ENCODE measurements at places on chromosomes 12 and 14.

GRCh38 chr12:21773263-21773741 is 1.2 kb downstream of the KCNJ8 start:
- DNase-seq = peak; percentile 63

GRCh38 chr12:16345105-16345504 is 2.3 kb upstream of the MGST1 start:
- DNase-seq = no peak

DNA sequence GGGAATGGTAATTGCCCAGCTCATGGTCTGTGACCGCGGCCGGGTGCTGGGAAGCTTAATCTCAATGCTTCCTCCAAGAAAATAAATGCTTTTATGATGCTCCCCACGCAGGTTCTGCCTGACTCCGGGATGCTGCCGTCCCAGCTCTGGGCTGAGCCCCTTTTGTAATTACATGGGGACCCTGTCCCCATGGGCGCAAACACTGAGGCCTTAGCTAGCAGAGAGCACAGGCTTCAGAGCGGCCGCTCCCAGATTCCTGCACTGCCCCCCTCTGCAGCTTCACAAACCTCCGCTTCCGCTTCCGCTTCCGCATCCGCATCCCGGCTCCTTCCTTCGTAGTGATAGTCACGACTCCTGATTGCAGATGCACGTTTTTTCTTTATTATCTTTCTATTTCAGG is 129.5 kb downstream of the KIF26A start:
- DNase-seq = no peak

DNA sequence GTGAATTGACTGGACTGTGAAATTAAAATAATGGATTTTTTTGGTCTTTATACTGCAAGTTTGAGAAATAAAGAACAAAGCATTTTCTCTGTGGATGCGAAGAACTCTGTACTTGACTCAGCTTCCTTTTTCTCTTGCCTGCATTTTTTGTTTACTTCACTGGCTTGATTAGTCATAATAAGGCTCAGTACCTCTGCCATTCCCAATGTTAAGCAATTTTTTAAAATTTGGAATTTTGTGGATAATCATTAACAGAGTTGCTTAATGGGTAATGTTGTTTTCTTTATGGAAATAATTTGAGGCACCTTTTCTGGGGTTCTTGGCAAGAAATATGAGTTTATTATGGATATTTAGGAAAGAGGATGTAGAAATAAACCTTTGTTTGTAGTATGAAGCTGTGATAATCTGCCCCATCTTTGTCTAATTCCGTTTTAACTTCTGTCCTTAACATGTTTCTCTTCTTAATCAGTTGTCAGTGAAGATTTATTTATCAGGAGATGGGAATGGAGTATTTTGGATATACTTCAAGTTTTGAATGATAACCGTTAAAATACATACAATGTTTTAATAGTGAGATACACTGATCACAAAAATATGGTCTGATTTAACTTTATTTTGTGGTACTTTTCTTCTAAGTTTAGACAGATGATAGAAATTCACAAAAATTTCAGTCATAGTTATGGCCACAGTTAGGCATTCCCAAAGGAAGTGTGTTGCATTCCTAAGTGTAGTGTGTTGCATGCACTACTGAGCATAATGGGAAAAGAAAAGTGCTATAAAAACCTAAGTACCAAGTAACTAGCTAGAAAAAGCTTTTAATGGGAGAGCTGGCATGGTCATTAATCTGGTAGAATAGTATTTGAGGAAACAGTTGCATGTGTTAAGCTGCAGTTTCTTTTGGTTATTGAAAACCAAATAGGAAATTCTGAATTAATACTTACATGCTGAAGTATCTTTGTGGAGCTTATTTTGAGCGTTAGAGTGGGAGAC is 27.7 kb downstream of the WNK1 start:
- DNase-seq = peak; percentile 68

DNA sequence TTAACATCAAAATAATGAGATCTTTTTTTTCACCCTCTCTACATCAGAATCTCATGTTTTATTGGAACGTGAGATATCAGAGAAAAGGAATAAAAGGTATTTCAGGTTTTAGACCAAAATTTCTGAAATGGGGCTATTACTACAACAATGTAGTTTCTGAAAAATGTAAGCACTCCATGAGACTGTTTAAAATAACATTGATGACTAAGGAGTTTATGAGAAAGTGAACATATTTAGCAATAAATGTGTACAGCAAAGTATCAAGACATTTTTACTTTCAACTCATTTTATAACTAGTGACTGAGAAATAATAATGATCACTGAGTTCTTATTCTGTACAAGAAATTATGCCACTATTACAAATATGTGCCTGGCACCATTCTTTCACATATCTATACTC is 39.3 kb upstream of the ABCC9 start:
- DNase-seq = peak; percentile 34

GRCh38 chr12:107912421-107913004 is 138.0 kb downstream of the ASCL4 start:
- peak; percentile 8 for DNase-seq

GRCh38 chr12:81021834-81022233 is 56.0 kb upstream of the ACSS3 start:
- no peak for DNase-seq

DNA sequence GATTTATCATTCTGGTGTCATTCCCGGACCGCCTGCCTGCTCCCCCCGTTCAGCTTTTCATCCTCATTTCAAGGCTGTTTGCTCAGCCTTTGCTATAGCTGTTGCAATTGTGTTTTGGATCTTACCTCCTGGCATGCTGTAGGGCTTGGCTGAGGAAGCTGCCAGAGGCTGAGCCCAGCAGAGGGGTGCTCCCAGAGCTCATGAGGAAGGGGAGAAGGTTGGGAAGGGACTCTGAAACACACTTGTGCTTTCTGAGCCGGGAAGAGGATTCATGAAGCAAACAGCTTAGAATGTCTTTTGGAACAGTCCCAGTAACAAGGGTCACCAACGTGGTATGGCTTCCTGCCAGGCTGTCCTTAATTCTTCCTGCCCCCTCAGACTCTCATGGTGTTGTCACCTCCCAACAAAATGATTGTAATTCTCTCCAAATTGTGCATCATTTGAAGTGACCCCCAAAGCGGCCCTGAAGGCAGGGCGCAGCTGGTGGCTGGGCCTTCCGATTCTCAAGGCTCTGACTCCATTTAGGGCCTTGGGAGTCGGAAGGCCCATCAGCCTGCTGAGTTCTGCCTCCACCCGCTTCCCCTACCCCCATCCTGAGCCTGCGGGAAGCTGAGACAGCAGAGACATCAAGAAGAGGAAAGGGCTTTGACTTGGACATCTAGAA is 111.9 kb upstream of the ARHGAP5 start:
- DNase-seq = no peak

DNA sequence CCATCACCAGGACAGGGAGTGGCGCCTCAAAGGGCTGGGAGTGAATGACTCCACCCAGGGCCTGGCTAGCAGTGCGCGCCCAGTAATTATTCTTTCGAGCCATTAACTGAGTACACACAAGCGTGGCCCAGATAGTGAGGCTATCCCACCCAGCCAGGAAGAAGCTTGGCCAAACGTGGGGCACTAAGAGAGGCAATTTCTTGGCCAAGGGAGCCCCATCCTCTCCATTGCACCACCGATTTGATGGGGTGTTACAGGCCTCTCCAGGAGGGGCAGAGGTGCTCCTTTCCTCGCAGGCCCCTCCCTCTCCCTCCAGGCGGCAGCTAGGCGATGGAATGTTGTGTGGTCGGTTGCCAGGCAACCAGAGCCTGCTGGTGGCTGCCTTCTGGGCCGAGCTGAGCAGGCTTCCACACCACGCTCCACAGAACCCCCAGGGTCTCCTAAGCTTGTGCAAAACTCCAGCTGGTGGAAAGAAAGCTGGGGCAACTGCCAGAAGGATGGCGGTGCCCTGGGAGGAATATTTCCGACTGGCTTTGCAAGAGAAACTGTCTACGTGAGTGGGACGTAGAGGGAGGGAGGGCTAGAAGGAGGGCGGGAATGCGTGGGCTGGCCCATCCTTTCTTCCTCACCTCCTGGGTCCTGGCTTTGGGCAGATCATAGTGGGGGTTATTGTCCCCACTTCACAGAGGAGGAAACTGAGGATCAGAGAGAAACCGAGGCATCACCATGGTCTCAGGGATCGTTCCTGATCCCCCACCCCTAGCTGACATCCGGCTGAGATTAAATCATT is at the start of gene CFAP73:
CFAP73 (plus strand) TSS at position 364 of the 790 bp plus-strand sequence; CDS start at position 498, 134 bp downstream.
- DNase-seq = peak; percentile 94

- DNase-seq = no peak
Measured at GRCh38 chr12:15515010-15515409, 192.7 kb downstream of the PTPRO start.

DNA sequence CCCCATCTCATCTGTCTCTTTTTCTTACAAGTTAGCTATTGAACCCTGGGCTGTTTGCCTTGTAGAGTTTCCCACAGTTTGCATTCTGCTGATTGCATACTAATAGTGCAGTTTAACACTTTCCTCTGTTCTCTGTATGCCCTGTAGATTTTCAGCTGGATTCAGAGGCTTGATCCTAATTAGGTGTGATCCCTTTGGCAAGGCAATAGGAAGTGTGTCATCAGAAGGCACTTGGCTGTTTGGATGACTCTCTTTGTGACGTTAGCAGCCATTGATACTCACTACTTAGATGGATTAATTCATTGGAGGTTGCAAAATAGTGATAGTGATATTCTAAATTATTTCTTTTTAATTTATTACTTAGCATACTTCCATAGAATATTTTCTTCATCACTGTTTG is 33.6 kb downstream of the FUT8 start:
- peak; percentile 48 for DNase-seq

DNA sequence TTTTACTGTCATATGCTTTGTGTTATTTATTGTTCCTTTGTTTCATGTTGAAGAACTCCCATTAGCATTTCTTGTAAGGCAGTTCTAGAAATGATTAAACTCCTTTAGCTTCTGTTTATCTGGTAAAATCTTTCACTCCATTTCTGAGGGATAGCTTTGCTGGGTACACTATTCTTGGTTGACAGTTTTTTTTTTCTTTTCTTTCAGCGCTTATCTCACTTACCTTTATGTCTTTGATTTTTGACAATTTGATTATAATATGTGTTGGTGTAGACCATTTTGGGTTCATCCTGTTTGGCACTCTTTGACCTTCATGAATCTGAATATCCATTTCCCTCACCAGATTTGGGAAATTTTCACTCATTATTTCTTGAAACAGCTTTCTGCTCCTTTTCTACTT is 16.2 kb downstream of the FBXO33 start:
- no peak for DNase-seq

GRCh38 chr12:5914387-5915149 is 30.5 kb downstream of the ANO2 start:
- no peak for DNase-seq

- DNase-seq = peak; percentile 66
Measured at GRCh38 chr12:107884769-107885694, 110.5 kb downstream of the ASCL4 start.

GRCh38 chr12:89932954-89933353 is 224.3 kb upstream of the ATP2B1 start:
- no peak for DNase-seq

- no peak for DNase-seq
Measured at GRCh38 chr14:33386781-33387180, 448.1 kb downstream of the NPAS3 start.

DNA sequence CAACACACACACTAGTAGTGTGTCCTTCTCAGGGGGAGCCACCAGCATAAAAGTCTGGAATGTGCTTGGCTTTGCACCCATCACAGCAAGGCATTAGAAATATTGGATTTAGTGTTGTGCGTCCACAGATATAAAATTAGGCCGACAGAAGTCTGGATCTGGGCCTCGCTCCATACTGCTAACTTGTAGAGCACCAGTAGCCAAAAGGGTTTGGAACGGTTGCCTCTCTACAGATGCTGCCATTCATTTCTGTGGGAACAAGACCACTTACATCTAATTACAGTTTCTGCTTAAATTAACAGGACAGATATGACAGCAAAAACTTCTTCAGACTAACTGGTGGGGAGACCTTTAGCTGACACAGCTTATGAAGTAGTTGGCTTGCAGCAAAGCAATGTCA is 94.2 kb downstream of the EXOC5 start:
- DNase-seq = no peak

DNA sequence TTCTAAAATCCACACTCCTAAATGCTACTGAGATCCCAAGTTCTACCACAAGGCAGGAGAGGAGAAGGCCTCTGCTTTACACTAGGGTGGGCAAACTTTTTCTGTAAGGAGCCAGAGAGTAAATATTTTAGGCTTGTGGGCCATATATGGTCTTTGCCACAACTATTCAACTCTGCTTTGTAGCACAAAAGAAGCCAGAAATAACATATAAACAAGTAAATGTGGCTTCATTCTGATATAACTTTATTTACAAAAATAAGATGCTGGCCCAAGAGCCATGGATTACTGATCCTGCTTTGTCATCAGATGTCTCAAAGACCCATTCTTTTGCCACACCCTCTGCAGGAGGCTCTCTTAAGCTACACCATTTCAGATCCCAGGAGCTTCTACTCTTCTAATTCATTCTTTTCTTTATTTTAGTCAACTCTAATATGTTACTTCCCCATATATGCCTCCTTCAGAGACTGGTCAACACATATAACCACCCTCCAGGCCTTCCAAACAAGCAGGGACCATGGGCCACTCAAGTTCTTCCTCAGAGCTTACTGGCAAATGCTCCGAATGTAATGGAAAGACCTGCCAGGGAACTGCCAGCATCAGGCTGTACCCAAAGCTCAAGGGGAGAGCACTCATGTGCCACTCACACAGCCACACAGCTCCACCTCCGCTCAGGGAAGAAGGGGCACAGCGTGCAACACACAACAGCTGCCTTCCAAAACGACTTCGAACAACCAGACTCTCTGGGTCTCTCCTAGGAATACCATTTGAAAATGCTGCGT is 15.6 kb downstream of the APPL2 start:
- no peak for DNase-seq

- DNase-seq = no peak
Measured at GRCh38 chr14:60508363-60508706, 611 bp upstream of the SIX6 start.

- no peak for DNase-seq
Measured at GRCh38 chr12:66999141-66999540, 270.0 kb upstream of the CAND1 start.

GRCh38 chr12:48969833-48970701 is 1.5 kb downstream of the WNT10B start:
- DNase-seq = no peak

GRCh38 chr14:68075382-68076029 is 255.9 kb downstream of the RAD51B start:
- no peak for DNase-seq

- no peak for DNase-seq
Measured at GRCh38 chr14:74906925-74907521, 16.0 kb downstream of the RPS6KL1 start.

DNA sequence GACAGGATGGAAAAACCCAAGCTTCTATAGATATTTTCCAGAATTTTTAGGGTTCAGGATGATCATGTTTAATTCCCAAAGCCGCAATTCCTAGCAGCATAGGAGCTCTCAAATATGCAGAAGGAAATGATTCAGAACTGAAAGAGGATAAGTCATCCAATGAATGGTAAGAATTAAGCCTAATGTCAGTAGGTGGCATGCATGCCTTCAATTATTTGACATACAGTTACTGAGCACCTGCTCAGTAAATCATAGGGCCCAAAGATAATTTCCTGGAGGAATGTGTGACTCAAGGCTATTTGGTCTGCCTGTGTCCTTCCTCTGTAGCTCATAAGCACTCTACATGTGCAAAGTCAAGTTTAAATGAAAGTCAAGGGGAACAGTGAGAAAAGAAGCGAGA is 116.8 kb upstream of the SLC38A4 start:
- DNase-seq = no peak

Measured in cardiac fibroblast (primary cell).